ENCODE measurements at places on chromosomes 16 and 17. TPM values are rescaled to one million over a fixed set of nuclear protein-coding genes. Genes with fewer than 3 reads are reported as not detected.

CLEC18B gene
- 6.3 TPM for total RNA-seq

ZNF597 gene
- 4.3 TPM for total RNA-seq

COPZ2 gene
- total RNA-seq: 36.9 TPM

CPHXL2 gene
- total RNA-seq: not detected

TSR1 gene
- total RNA-seq: 44.5 TPM

OVCA2 gene
- 24.0 TPM for total RNA-seq

REXO5 gene
- total RNA-seq: 9.1 TPM

MSL1 gene
- 91.9 TPM for total RNA-seq

HSD17B1 gene
- total RNA-seq: 1.1 TPM

CFAP119 gene
- 4.6 TPM for total RNA-seq

NLGN2 gene
- total RNA-seq: 36.2 TPM
